RWPE2 (cell line): ENCODE measurements at places on chromosomes 2 and 18.

GRCh38 chr2:46382331-46383112 is 85.3 kb downstream of the EPAS1 start:
- peaks cover 12% of the 10 kb centered on the region for H3K4me1 ChIP-seq
- no peak for DNase-seq
- no peaks in the 10 kb centered on the region for H3K27me3 ChIP-seq
- H3K27ac ChIP-seq: no peak overlapping the region

- no peak overlapping the region for H3K4me3 ChIP-seq
- H3K4me1 ChIP-seq: no peaks in the 10 kb centered on the region
These were observed 291.3 kb upstream of the FBXO11 start for GRCh38 chr2:48197618-48198017.

- DNase-seq: no peak
- no peak overlapping the region for H3K27ac ChIP-seq
- no peaks in the 10 kb centered on the region for H3K36me3 ChIP-seq
- H3K27me3 ChIP-seq: no peaks in the 10 kb centered on the region
- no peak overlapping the region for H3K4me3 ChIP-seq
These were observed 26.0 kb upstream of the ANXA4 start for GRCh38 chr2:69715964-69716363.

- no peaks in the 10 kb centered on the region for H3K36me3 ChIP-seq
- H3K27me3 ChIP-seq: no peaks in the 10 kb centered on the region
- no peak overlapping the region for H3K27ac ChIP-seq
These were observed 156.8 kb upstream of the UNC80 start for GRCh38 chr2:209614690-209615369.

DNA sequence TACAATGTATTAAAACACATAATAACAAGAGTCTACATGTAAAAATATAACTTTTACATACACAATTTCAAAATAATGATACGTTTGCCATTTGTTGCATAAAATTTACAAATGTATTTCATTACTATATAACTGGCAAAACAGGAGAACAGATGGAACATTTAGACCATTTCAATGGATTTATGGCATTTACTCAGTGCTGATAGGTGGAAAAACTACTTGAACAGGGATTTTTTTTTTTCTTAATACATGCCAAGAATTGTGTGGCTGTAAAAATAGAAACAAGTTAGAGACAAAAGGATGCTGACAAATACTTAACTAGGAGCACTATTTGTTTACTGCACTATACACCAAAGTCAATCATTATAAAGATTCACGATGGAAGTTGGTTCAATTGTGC is 266.8 kb upstream of the CCDC68 start:
- no peak overlapping the region for H3K4me3 ChIP-seq
- no peaks in the 10 kb centered on the region for H3K27me3 ChIP-seq
- H3K4me1 ChIP-seq: no peaks in the 10 kb centered on the region
- DNase-seq: no peak

GRCh38 chr2:193272011-193272410 is 1077.3 kb upstream of the TMEFF2 start:
- no peak for DNase-seq
- no peak overlapping the region for H3K27ac ChIP-seq
- H3K4me3 ChIP-seq: no peak overlapping the region
- H3K4me1 ChIP-seq: no peaks in the 10 kb centered on the region

DNA sequence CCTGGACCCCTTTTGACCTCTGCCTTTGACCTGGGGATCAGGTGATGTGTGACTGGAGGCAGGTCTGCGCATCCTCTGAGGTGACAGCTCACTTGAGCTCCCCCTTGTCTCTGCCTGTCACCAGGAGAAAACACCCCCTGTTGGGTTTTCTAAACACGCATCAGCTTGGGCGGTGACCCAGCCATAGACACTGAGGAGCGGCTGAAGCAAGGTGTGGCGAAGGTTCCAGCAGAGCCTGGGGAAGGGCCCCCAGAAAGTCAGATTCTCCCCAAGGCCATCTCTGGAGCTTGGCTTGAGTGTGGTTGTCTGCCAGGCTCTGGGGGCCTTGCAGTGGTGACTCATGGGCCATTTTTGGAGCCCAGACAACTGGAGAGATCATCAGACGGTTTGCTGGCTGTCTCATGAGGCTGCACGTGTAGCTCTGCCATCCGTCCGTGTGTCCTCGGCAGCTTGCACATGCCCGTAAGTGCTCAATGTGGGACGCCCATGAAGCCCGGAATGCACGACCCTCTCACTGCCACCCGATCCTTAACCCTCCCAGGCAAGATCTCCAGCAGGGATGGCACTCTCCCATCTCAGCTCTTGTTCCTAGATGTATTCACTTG is 29.4 kb downstream of the SIX3 start:
- no peaks in the 10 kb centered on the region for H3K36me3 ChIP-seq
- no peaks in the 10 kb centered on the region for H3K27me3 ChIP-seq
- no peak overlapping the region for H3K27ac ChIP-seq
- no peak overlapping the region for H3K4me3 ChIP-seq

GRCh38 chr18:31303771-31304170 is 14.2 kb upstream of the DSG1 start:
- H3K27ac ChIP-seq: peak overlapping the region; percentile 62
- H3K4me3 ChIP-seq: no peak overlapping the region
- H3K27me3 ChIP-seq: no peaks in the 10 kb centered on the region
- no peak for DNase-seq
- H3K36me3 ChIP-seq: no peaks in the 10 kb centered on the region
- peaks cover 16% of the 10 kb centered on the region for H3K4me1 ChIP-seq

GRCh38 chr2:136212426-136213378 is 94.8 kb upstream of the CXCR4 start:
- no peaks in the 10 kb centered on the region for H3K36me3 ChIP-seq
- no peak overlapping the region for H3K27ac ChIP-seq

DNA sequence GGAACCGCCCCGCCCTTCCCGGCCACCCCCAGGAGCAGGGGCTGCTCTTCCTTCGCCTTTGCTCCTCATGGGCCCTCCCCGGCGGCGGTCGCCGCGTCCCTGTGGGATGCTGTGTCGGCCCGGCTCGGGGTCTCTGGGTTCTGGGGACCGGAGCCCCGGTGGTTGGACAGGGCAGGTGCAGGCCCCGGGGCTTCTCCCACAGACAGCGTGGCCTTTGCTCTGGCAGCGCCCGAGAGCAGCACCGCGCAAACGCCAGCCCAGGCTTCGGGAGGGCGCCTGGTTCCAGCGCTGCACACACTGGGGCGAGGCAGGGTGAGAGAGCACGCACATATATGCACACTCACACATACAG is 9.0 kb upstream of the KCNG2 start:
- peaks cover 18% of the 10 kb centered on the region for H3K27me3 ChIP-seq
- peaks cover 21% of the 10 kb centered on the region for H3K4me1 ChIP-seq
- no peak overlapping the region for H3K4me3 ChIP-seq
- peak; percentile 56 for DNase-seq

DNA sequence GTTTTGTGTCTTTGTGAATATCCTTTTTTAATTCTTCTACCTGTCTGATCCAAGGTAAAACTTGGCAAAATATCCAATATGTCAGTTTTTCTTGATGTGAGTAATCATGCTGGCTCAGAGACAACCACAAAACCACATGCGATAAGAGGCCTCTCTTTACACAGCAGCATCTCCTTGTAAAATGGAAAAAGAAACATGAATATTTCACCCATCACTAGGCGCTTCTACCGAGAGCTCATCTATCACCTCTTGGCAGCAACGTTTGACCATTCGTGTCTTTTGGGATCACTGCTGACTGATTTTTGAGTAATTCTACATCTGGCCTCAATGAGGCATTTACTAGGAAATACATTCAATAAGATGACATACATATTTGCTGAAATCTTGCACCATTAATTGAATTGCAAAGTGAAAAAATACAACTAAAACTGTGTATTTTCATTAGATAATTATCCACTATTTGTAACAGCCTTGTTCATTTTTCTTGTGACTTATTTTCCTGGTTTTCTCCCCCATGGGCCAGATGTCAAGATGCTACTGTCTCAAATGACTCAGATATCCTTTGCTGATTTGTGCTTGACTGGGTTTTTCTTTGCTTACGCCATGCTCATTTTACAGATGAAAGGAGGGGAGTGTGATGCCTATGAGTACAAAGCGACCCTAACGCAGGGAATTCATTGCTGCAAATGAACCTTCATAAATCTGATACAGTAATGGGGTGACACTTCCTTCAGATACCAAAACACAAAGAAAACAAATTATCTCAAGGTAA is 467.5 kb downstream of the FBXO15 start:
- H3K4me1 ChIP-seq: peaks cover 48% of the 10 kb centered on the region
- H3K36me3 ChIP-seq: no peaks in the 10 kb centered on the region
- H3K4me3 ChIP-seq: no peak overlapping the region

GRCh38 chr2:157830696-157831570 is 45.2 kb downstream of the ACVR1 start:
- no peaks in the 10 kb centered on the region for H3K27me3 ChIP-seq
- H3K27ac ChIP-seq: peak overlapping the region; percentile 75
- H3K4me1 ChIP-seq: peaks cover 23% of the 10 kb centered on the region
- DNase-seq: no peak
- no peaks in the 10 kb centered on the region for H3K36me3 ChIP-seq
- H3K4me3 ChIP-seq: no peak overlapping the region

DNA sequence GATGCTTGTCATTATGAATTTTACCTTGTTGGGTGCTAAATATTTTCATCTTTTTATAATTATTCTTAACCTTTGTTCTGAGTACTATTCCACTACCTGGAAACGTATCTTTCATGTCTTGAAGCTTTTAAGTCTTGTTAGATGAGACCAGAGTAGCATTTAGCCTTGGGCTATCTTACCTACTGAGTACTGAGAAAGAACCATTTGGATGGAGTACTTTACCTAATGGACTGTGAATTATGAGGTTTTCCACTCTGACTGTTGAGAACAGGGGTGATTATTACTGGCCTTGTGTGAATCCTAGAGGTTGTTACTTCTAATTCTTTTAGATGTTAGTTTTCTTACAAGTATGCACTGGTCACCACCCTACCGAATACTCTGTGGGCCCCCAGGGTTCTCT is 63.5 kb downstream of the CCDC102B start:
- H3K27ac ChIP-seq: no peak overlapping the region
- no peaks in the 10 kb centered on the region for H3K4me1 ChIP-seq
- no peaks in the 10 kb centered on the region for H3K27me3 ChIP-seq
- DNase-seq: no peak
- H3K4me3 ChIP-seq: no peak overlapping the region

DNA sequence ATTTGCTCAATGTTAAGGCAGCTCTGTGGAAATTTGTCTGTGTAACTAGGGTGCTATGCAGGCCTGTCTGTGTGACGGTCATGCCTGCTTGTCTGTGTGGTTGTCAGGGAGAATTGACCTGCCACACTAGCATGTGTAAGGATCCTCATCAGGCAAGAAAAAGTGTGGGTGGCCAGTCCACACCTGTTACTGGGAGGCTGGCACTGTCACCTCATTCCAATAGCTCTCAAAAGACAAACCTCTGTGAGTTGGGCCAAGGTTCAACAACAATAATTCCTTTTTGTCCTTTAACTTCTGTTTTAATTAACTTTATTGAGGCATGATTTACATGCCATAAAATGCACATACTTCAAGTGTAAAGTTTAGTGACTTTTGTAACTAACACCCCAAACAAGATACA is 4.2 kb upstream of the MARCO start:
- no peak overlapping the region for H3K4me3 ChIP-seq
- H3K36me3 ChIP-seq: no peaks in the 10 kb centered on the region
- H3K27ac ChIP-seq: no peak overlapping the region
- DNase-seq: no peak

GRCh38 chr2:9739531-9739964 is 103.7 kb upstream of the TAF1B start:
- DNase-seq: no peak
- H3K4me3 ChIP-seq: no peak overlapping the region
- no peaks in the 10 kb centered on the region for H3K4me1 ChIP-seq
- H3K27ac ChIP-seq: no peak overlapping the region
- H3K36me3 ChIP-seq: no peaks in the 10 kb centered on the region

DNA sequence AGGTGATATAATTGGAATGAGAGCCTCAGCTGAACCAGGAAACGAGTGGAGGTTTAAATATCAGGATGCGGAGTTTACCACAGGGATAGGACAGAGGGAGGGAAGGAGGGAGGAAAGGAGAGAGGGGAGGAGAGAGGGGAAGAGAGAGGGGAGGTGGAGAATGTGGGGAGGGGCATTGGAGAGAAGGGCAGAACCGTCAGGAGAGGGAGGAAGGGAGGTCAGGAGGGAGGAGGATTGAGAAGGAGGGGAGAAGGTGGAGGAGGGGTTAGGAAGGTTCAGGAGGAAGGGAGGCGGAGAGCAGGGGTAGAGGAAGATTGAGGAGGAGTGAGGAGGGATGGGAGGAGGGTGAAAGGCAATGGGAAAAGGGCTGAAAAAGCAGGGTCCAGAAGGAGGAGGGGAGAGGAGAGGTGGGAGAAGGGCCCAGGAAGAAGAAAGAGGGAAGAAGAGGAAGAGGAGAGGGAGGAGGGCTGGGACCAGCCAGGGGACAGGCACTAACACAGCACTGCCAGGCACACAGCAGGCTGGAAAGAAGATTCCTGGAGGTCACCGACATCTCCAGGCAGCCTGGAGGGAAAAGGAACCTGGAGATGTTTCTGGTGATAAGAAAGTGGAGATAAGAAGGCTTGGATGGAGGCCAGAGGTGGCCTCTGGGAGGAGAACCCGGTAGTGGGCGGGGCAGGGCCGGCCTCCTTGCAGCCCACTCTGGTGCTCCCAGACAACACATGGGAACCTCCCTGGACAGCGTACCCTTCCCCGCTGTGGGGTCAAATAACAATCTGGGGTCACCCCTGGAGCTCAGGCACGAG is 176.7 kb upstream of the SMAD2 start:
- H3K36me3 ChIP-seq: no peaks in the 10 kb centered on the region
- H3K27me3 ChIP-seq: no peaks in the 10 kb centered on the region
- DNase-seq: no peak
- no peaks in the 10 kb centered on the region for H3K4me1 ChIP-seq

GRCh38 chr2:117064021-117064420 is 750.5 kb upstream of the DDX18 start:
- H3K4me3 ChIP-seq: no peak overlapping the region
- H3K27ac ChIP-seq: no peak overlapping the region
- DNase-seq: no peak
- H3K27me3 ChIP-seq: peaks cover 3% of the 10 kb centered on the region
- no peaks in the 10 kb centered on the region for H3K4me1 ChIP-seq

DNA sequence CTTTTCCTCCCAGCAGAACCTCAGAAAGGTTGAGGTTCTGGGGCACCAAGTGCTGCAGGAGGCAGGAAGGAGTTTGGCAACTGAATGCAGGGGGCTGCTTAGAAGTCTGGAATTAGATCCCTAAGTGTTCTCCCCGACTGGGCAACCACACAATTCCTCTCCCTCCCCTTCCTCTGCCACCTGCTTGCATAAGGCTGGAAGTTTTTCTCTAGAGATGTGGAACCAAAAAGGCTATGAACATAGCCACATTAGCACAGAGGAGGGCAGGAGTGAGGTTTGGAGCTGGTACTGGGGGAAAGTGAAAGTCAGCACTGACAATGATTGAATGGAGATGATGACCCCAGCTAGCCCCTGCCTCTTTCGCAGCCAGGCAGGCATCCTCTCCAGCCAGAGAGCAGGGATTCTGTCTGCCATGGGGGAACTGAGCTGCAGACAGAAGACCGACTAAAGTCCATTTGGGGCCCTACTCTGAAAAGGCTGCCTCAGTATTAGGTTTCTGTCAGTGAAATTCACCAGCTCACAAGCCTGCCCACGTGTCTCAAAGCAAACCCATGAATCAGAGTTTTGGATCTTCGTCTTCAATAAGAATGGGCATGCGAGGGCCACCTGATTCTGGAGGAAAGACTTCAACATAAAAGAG is 87.9 kb upstream of the ITGA6 start:
- H3K27me3 ChIP-seq: no peaks in the 10 kb centered on the region
- no peaks in the 10 kb centered on the region for H3K36me3 ChIP-seq
- no peak overlapping the region for H3K4me3 ChIP-seq
- H3K4me1 ChIP-seq: peaks cover 19% of the 10 kb centered on the region
- DNase-seq: no peak
- H3K27ac ChIP-seq: no peak overlapping the region
